ENCODE measurements at places on chromosomes 3 and 15.

GRCh38 chr15:41860049-41860828, 21.6 kb downstream of the PLA2G4B start:
- DNase-seq = no peak

- no peak for DNase-seq
These were observed 10.4 kb upstream of the RTP1 start for GRCh38 chr3:187186801-187187421.

DNA sequence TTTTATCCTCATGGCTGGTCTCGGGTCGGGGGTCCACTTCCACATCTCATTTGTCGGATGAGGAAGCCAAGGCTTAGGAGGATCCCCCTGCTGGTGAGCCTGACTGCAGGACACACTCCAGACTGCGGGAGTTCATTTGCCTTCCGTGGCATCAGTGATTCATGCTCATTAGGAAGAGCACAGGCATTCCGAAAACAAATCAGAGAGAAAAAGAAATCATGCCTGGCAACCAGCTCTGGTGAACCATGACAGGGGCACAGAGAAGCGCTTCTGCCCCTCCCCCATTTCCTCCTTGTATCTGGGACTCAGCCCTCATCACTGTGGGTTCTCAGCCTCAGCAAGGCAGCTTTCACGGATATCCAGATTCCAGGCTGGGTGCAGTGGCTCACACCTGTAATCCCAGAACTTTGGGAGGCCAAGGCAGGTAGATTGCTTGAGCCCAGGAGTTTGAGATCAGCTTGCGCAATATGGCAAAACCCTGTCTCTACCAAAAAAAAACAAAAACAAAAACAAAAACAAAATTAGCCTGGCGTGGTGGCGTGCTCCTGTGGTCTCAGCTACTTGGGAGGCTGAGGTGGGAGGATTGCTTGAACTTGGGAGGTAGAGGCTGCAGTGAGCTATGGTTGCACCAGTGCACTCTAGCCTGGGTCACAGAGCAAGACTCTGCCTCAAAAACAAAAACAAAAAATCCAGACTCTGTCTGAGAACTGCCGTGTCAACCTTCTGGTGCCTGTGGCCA, 28.4 kb downstream of the IRAK2 start:
- no peak for DNase-seq

GRCh38 chr3:58585994-58586393, 8.8 kb upstream of the FAM107A start:
- no peak for DNase-seq

DNA sequence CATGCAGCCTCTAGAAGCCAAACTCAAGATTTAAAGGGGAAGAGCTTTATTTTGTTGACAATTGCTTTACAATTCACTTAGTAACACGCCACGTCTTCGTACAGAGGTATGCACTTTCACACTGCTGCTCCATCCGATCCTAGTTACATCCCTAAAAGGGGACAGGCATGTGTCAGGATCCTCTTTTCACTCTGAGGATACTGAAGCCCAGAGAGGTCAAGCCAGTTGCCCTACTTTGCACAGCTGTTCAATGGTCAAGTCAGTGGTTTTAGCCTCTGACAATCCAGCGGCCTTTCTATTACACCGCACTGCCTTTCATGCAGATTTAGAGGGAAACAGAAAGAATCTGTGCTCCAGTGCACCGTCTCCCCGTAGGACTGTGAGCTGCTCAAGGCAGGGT, 44.9 kb upstream of the CHRNB4 start:
- DNase-seq = no peak

DNA sequence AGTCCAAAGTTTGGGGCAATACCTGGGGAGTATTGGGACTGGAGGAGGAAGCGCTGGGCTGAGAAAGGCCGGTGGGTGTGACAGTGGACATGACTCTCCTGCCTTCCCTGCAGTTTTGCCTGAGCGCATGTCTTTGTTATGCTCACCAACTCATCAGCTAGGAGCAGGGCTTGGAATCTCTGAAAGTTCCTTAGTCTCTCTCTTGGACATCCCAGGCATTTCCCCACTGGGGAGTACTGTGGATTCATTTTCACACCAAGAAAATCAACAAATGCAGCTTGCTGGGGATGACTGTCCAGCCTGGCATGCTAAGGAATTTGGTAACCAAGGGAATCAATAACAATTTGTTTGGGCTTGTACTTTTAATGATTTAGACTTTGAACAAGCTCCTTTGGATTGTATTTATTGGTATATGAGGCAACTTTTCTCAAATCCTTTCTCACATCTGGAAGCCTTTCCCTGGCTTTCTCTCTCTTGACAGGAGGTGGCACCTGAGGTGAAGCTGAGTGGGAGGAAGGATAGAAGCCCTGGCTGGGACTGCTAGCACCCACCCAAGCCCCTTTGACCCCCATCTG, 48.5 kb upstream of the CHST2 start:
- no peak for DNase-seq

GRCh38 chr3:183518491-183519251, 36.8 kb downstream of the KLHL6 start:
- no peak for DNase-seq

GRCh38 chr3:10522646-10523303, 17.4 kb upstream of the ATP2B2 start:
- no peak for DNase-seq

DNA sequence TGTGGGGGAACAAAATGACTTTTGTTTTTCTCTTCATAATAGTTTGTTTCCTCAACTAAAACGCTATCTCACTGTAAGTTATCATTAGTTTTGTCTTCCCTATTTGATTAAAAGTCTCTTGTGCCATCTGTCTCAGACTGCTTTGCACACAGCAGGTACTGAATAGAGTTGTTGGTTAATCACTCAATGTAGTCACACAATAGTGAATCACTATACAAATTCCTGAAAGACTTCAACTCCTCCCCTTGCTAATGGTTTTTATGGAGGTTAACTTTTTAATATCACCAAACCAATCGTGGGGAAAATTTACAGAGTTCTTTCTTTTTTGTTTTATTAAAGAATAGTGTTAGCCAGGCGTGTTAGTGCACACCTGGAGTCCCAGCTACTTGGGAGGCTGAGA, 2.6 kb upstream of the NGLY1 start:
- no peak for DNase-seq

DNA sequence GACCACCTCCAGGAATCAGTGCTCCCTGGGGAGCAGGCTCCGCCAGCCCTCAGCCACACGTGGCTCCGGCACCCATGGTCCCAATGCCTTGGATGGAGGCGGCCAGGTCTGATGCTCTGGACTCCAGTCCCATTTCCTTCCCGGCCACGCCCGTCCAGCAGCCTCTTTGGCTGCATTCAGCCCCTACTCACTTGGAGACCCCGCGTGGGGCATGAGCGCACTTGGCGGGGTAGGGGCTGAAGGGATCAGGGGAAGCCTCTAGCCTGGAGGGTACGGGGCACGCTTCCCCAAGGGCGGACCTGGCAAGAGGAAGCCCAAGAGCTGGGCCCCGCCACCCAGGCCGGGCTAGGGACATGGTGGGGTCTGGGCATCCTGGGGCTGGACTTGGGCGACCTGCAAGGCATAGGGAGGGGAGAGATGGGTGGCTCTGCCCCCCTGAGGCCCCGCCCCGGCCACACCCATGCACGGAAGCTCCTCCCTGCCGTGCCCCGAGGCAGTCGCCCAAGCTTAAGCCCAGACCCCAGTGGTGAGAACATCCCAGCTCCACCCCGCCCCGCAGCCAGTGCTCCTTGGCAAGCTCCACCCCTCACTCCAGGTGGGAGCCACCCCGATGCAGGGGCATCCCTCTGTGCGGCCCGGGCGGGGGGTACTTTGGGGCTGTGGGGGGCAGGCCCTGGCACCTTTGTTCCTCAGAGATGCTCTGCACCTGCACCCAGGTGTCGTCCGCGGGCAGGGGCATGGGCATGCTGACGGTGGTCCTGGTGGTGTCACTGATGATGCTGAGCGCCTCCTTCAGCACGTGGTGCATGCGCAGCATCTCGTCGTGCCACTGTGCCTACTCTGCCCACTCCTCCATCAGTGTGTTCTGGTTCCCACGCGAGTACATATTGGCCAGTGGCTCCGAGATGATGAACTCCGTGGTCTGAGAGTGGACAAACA, 163.5 kb downstream of the GOLGA6L4 start:
- no peak for DNase-seq

- DNase-seq = no peak
These were observed 117.9 kb downstream of the HERC1 start for GRCh38 chr15:63715818-63716217.

GRCh38 chr15:59685737-59686297, 3.3 kb downstream of the BNIP2 start:
- DNase-seq = no peak

Measured in activated naive CD8-positive, alpha-beta T cell treated with anti-CD3 and anti-CD28 coated beads, Interleukin-2, amount 50 U/mL, for 16 hours (primary cell).